Stimulated activated CD4-positive, alpha-beta T cell treated with anti-CD3 and anti-CD28 coated beads, TNF-alpha, amount 100 ng/mL, for 1 hour (primary cell): ENCODE measurements at places on chromosomes 3 and 15.

GRCh38 chr3:113223475-113224281 lies 12.3 kb downstream of the BOC start:
- DNase-seq = no peak

- DNase-seq = no peak
Observed at GRCh38 chr3:37859908-37860199, 1.8 kb upstream of the CTDSPL start.

- DNase-seq = no peak
Observed at GRCh38 chr15:95995375-95996168, 334.9 kb upstream of the NR2F2 start.

DNA sequence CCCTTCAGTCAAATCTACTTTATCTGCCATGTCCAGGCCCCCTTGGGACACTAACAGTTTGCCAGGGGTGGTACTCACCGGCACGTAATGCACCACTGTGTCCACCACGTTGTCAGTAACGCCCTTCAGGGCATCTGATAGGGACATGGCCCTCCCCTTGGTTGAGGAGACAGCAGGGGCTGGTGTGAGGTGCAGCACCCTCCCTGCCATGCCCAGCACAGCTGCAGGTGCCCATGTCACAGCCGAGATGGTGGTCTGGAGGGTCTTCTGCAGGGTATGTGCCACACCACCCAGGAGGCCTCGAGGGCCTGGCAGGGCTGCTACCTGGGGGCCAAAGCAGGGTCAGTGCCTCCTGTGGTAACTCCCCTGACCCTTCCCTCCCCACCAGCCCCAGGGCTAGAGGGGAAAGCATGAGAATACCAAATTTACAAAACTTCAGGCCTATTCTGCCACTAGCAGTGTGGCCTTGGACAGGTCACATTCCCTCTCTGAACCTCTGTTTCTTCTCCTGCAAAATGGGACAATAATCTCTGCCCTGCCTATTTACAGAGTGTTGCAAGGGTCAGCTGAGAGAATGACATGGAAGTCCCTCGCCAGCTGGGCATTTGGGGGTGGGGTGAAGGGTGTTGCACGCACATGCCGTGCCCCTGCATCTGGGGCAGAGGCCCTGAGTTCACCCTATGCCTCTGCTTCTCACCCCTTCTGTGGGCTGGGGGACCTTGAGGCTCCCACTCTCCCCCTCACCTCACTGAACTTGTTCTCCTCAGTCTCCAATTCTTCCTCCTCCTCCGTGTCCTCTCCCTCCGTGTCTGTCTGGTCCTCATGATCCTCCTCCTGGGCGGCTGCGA lies 11.8 kb upstream of the KIF7 start:
- DNase-seq = no peak

GRCh38 chr3:86993704-86994103 lies 2.8 kb upstream of the VGLL3 start:
- DNase-seq = no peak

GRCh38 chr15:77846360-77846759 lies 213.6 kb upstream of the LINGO1 start:
- DNase-seq = no peak

GRCh38 chr15:101151288-101151687 lies 100.6 kb downstream of the CHSY1 start:
- no peak for DNase-seq

GRCh38 chr3:167773584-167773983 lies 38.1 kb downstream of the SERPINI1 start:
- no peak for DNase-seq

DNA sequence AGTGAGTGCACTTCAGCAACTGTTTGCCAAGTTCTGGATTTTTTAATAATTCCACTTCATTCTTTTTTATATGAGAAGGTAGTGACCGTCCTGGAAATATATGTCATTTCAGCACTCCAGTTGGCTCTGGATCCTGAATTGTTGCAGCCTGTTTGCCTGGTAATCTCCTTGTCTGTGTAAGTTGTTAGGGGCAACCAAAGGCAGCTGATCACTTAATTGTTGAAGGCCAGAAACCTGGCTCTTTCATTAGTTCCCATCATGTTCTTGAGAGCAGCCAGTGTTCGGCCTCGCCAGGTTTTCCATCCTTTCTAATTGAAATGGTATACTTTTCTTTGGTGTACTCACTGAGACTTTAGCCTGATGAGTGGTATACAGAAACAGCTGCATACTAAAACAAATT lies 168.6 kb downstream of the SOX2 start:
- no peak for DNase-seq
